ENCODE measurements at places on chromosomes 13 and 19.
A peak's percentile ranks its signal among the peaks of the same experiment; 100 is the strongest.

GRCh38 chr13:111541752-111542529 lies 221.5 kb downstream of the TEX29 start:
- DNase-seq, result no peak

DNA sequence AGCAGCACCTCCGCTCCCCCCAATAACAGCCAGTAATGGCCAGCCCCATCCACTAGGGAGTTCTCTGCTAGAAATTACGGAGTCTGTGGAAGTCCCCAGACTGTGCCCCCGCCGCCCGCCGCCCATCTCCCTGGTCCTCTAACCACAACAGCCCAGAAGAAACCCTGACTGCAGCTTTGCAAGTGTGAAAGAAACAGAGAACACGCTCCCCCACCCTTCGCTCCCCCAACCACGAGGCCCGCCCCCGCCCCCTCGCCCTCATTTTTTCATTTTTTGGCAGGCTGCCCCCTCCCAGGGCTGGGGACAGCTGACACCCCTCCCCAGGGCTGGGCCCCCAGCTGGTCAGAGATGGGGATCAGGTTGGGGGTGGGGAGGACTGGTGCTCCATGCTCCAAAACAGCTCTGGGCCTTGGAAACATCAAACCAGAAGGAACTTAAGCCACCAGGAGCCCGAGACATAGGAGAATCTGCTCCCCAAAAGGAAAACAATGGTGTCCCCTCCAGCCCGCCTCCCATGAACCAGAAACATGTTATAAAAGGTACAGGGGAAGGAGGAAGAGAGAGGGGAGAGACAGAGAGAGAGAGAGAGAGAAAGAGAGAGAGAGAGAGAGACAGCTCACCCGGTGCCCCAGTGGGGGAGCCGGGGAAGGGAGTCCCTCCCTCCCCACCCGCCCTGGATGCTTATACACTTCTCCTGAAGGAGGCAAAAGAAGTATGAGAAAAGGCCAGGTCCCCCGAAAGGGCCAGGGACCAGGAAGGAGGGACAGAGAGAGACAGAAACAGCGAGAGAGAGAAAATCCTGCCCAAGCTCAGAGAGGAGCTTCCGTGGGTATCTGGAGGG lies 29.8 kb upstream of the ASF1B start:
- no peak for DNase-seq

DNA sequence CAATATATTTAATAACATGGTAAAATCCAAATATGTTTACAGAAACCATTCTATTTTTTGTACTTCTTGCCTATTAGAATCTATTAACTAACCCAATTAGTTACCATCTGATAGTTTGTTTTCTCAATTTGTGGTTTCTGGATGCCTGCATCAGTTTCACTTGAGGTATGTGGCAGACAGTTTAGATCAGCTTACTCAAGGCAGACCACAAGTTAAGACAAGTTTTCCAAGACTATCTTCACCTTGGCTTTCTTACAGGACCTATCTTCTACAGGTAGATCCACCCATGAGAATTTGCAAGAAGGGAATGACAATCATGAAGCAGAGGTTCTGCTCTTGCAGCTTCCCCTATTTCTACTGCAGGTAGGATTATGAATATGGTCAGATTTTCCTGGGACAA lies 458.6 kb downstream of the DACH1 start:
- no peak for DNase-seq

DNA sequence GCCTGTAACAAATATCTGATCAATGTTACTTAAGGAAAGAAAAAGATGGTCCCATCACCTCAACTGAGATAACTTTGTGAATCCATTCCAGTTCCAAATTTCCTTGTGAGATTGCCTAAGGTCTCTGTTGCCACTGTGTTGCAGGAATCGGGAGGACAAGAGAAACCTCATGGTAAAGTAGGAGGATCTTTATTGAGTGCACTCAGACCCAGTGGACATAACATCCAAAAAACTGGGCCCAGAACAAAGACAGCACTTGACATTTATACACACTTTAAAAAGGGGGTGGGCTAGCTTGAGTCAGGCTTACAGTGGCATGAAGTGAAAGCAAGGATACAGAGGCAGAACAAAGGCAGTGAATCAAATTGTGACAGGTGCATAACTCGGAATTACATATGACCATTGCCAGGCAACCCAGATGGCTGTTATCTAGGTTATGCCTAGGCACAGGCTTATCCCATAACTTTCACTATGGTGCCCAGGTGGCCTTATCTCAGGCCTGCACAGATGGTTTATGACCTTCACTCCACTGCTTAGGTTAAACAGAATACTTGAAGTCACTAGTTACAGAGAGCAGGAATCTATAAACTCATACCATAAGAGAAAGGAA lies 459.4 kb upstream of the PCDH20 start:
- DNase-seq, result no peak

- peak; percentile 45 for DNase-seq
Observed at GRCh38 chr19:16342002-16342715, 17.5 kb downstream of the KLF2 start.

GRCh38 chr13:40552895-40553294 lies 113.5 kb downstream of the FOXO1 start:
- no peak for DNase-seq

GRCh38 chr13:102392481-102393209 lies 9.2 kb downstream of the FGF14 start:
- no peak for DNase-seq

DNA sequence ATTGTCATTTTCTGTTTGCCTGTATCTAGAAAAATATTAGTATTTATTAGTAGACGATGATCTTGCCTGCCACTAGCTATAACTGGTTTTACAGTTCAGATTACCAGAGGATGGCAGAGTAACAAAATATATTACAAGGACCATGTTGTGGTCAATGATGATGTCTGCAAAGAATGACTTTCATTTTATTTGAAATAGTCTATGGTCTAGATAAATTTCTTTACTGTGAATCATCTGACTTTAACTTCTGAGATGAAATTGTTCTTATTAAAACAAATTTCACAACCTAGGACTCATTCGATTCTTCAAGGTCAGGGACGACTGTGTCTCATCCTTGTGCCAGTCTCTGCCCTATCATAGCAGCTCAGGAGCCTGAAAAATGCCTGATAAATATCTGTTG lies 637.8 kb upstream of the KLF12 start:
- DNase-seq, result peak; percentile 87

DNA sequence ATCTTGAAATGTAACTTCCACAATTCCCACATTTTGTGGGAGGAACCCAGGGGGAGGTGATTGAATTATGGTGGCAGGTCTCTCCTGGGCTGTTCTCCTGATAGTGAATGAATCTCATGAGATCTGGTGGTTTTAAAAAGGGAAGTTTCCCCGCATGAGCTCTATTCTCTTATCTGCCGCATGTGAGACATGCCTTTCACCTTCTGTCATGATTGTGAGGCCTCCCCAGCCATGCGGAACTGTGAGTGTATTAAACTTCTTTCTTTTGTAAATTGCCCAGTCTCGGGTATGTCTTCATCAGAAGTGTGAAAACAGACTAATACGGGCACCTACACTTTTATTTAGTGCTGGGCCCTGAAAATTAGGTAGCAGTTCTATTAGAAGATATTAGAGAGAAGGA lies 45.8 kb downstream of the TNFSF13B start:
- DNase-seq, result no peak

- no peak for DNase-seq
Observed at GRCh38 chr19:39412867-39413271, 400 bp downstream of the PLEKHG2 start.

- DNase-seq, result no peak
Observed at GRCh38 chr13:31022288-31022895, 89.9 kb downstream of the TEX26 start.

- no peak for DNase-seq
Observed at GRCh38 chr19:32227561-32228165, 117.7 kb upstream of the ZNF507 start.

GRCh38 chr13:110350509-110350908 lies 43.4 kb downstream of the COL4A2 start:
- no peak for DNase-seq

DNA sequence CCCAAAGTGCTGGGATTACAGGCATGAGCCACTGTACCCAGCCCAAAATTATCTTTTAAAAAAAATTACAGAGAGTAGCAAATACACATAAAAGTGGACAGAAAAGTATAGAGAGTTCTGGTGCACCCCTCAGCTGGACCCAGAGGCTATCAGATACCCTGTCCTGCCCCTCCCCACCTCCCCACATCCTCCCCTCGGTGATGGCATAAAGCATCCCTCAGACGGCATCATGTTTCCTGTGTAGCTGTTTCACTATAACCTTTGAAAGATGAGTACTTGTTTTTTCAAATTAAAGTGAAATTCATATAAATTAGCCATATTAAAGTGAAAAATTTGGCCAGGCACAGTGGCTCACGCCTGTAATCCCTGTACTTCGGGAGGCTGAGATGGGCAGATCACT lies 20.1 kb downstream of the SLC27A1 start:
- no peak for DNase-seq

DNA sequence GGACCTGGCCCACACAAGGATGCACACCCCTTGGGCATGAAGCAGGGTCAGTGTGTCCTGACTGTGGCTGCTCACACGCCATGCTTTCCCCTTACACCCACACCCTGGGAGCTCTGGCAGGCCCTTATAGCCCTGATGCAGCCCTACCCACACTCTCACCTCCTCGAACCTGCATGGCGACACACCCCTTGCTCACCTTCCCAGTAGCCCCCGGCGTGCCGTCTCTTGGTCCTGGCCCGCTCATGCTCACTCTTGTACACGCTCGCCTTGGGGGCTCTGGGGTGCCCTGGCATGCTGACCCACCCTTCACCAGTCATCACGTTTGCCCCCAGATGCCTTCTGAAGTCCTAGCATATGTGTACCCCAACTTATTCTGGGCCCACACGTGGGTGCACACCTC lies 56.1 kb downstream of the MAP4K1 start:
- no peak for DNase-seq

- no peak for DNase-seq
Observed at GRCh38 chr13:100636441-100636840, 38.2 kb downstream of the TMTC4 start.

DNA sequence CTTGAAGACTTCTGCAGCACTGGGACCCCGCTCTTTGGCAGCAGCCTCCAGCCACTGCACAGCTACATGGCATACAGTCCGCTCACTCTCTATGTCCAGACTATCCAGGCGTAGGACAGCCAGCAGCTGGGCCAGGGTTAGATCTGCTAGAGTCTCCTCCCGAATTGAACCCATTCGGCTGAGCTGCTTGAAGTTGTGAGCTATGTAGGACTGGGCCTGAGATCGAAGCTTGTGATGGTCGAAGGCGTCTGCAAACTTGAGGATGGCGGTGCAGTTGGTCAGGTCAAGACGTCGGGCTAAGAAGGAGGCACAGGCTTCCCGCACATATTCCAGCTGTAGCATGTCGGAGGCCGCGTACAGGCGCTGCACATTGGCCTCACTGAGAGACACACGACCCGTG lies 900 bp downstream of the KBTBD7 start:
- no peak for DNase-seq

DNA sequence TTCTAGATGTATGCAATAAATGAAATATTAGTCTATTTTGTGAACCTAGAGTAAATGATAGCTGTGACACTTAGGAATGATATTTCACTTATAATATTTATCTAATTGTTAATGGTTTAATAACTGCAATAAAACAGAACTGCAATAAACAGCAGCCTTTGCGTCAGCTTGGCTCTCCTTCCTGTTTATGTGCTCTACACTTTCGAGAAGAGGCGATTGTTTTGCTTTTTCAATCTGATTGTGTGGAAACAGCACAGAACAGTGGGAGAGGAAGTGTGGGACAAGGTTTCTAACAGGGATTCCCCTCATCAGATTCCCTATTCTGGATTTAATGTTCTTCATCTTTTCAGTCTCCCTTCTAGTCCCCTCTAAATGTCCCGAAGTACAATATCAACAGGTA lies 17.3 kb upstream of the TRPC4 start:
- DNase-seq, result no peak

GRCh38 chr19:46351241-46352041 lies 4.6 kb downstream of the PPP5C start:
- DNase-seq, result peak; percentile 29

GRCh38 chr19:44705502-44706010 lies 6.6 kb downstream of the CEACAM16 start:
- no peak for DNase-seq

DNA sequence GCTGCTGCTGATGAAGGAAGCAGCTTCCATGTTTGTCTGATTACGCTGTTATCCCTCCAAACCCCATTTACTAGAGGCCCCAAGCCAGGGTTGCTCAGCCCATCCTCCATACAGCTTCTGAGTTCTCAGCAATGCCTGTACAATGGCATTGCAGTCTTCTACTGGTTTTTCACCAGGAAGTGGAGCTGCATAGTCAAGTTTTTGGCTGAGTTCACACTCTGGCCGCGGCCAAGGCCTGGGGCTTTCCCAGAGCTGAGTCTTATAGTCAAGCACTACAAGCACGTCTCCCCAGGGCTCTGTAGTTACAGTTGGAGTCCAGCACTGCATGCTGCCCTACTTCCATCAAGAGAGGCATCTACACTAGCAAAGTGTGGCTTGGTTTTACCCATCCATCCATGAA lies 182.5 kb downstream of the POU4F1 start:
- no peak for DNase-seq

- DNase-seq, result peak; percentile 8
Observed at GRCh38 chr13:26629260-26629825, 71.9 kb downstream of the WASF3 start.

- no peak for DNase-seq
Observed at GRCh38 chr19:23547816-23548430, 139.1 kb downstream of the ZNF675 start.

GRCh38 chr13:30024125-30024865 lies 173.9 kb upstream of the UBL3 start:
- DNase-seq, result no peak

GRCh38 chr13:28268800-28269223 lies 130.5 kb downstream of the PAN3 start:
- no peak for DNase-seq

DNA sequence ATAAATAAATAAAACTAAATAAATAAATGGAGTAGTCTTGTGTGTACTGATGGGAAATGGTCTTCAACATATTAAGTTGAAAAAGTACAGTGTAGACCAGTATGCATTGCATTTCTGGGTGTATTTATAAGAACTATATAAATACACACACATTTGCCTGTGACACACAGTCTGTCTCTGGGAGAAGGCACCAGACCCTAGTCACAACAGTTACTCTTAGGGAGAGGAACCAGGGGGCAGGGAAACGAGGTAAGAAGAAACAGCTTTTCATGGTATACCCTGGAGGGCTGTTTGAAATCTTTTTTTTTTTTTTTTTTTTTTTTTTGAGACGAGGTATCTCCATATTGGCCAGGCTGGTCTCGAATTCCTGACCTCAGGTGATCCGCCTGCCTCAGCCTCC lies 2.8 kb upstream of the S1PR2 start:
- DNase-seq, result no peak

- no peak for DNase-seq
Observed at GRCh38 chr19:46209472-46209871, 20.1 kb upstream of the IGFL1 start.

- DNase-seq, result no peak
Observed at GRCh38 chr19:10137751-10138682, 18.3 kb upstream of the EIF3G start.

GRCh38 chr13:114282041-114282670 lies 755 bp downstream of the UPF3A start:
- no peak for DNase-seq

GRCh38 chr19:5225486-5226345 lies 114.9 kb downstream of the PTPRS start:
- no peak for DNase-seq

GRCh38 chr19:43534816-43535761 lies 2.1 kb downstream of the ZNF575 start:
- peak; percentile 46 for DNase-seq

- peak; percentile 41 for DNase-seq
Observed at GRCh38 chr19:41263042-41263849, 926 bp upstream of the HNRNPUL1 start.
